Activated CD4-positive, alpha-beta T cell treated with anti-CD3 and anti-CD28 coated beads for 48 hours (primary cell): ENCODE measurements at places on chromosomes 13 and 19.

GRCh38 chr19:32997716-32998355 lies 25.8 kb downstream of the FAAP24 start:
- no peak for DNase-seq

DNA sequence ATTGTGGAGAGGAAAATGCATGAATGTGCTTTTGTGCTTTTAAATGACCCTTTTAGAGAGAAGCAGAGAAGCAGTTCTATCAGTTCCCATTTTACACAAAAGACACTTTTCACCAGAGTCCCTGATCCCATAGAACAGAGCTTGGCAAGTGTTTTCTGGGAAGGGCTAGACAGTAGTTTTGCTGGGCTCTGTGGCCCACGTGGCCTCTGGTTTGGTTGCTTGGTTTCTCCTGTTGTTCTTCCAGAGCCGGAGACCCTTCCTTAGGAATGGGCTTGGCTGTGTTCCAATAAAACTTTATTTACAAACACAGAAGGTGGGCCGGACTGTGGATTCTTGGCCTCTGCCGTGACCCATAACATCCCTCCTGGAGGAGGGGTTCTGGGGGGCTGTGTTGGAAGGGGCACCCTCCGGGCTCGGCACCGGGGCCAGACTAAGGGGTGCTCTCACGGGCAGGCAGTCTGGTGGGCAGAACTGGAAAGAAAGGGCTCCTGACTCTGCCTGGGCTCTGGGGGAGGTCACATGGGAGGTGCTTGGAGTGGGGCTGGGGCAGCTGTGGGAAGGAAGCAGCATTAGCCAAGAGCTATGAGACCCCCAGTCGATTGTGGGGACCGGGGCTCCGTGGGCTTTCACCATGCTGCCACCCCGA lies 3.2 kb downstream of the SPPL2B start:
- no peak for DNase-seq

DNA sequence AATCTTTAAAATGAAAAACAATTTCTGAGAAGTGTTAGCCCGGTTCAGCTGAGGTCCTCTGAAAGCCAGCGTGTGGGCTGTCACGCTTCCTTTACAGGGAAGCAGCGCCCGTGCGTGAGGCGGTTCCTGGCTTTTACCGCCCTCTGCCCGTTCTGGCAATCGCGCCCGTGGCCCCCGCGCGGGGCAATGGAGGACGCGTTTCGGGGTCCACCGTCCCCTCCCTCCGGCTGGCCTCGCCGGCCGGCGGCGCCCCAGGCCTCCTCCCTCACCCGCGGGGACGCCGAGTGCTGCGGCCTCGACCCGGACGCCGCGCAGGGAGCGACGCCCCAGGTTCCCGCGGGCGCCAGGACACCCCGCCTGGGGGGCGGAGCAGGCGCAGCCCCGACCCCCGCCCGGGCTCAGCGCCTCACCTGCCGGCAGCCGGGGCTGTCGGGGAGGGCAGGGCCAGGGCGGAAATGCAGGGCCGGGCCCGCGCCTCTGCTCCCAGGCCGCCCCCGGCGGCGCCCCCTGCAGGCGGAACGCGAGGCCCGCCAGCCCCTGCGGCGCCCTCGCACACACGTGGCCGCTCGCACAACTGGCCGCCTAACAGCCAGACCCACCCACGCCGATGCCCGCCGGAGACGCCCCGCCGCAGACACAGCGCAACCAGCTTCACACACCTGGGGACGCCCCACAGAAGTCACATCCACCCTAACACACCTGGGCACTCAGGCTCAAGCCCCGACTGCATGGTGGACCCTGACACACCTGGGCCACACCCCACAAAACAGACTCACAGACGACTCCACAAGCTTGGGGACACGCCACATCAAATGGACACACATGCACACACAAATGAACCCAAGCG lies at the start of gene GGACT:
Gene GGACT, minus strand, starts transcription at position 459 of the 847 bp plus-strand sequence. CDS start 56,198 bp downstream, outside the sequence.
- DNase-seq: peak; percentile 90

DNA sequence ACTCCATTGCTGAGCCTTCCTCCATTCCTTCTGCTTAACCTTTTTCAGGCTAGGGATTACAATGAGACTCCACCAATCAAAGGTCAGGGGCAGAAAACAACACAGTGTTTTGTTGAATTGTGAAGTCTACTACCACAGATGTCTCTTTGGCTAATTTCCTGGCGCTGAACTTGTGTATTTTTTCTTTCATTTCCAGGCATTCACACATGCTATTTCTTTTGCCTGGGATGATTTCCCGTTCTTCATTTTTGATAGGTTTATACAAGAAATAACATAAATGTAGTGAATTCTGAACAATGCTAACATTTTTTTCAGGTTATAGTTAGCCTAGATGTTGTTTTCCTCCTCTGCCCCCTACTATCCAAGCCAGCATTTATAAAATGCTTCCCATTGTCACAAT lies 64.3 kb downstream of the OLFM4 start:
- DNase-seq: no peak

DNA sequence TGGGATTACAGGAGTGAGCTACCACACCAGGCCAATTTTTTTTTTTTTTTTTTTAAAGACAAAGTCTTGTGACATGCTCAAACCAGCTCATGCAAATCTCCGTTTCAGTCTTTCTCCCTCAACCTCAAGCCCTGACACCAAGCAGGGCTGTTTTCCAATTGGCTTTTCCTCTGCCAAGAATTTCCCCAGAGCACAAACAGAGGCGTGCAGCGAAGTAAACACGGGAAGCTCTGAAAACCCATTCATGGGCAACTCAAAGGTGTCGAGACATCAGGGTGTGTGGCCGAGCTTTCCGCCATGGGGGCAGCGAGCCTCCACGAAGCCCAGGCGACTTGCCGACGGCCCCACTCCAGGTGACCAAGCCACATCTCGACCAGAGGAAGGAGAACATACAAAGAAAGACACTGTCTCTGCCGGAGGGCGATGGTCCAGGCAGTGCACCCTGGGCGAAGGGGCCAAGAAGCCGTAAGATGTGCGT lies 70.0 kb downstream of the INSR start:
- DNase-seq: no peak

DNA sequence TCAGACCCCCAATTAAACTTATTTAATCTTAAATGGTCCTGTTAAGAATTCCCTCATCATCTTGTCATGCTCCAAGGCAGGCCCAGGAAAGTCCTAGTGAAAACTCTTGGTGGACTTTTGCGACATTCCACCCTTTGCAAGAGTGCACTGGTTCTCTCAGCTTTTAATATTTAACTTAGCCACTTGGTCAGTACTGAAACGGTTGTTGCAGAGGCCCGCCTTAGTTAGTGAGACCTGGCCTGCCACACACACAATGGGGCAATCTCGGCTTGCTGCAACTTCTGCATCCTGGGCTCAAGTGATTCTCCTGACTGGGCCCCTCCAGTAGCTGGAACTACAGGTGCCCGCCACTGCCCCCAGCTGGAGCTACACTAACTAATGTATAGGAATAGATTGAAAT lies 1366.0 kb downstream of the UQCRFS1 start:
- no peak for DNase-seq

DNA sequence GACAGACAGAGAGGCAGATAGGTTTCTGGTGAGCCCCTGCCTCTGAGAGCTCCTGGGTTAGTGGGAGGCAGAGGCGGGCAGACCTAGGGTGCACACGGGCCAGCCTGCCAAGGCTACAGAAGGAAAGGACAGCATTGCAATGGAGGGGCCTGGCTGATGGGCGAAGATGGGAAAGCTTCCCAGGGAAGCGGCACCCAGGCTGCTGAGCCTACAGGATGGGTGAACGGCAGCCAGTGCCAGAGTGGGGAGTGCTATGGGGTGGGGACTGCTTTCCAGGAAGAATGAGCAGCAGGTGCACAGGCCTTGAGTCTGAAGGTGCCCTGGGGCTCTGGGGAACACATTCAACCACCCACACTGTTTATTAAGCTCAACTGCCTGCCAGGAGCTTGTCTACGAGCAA lies 702 bp upstream of the MAG start:
- no peak for DNase-seq

DNA sequence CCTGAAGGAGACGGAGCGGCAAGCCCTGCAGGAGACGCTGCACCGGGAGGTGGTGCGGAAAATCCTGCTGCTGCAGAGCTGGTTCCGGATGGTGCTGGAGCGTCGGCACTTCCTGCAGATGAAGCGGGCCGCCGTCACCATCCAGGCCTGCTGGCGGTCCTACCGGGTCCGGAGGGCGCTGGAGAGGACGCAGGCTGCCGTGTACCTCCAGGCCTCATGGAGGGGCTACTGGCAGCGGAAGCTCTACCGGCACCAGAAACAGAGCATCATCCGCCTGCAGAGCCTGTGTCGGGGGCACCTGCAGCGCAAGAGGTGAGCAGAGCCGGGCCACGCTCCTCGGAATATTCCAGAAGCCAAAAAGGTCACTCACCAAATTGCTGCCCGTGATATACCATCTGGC lies 22.4 kb upstream of the USE1 start:
- DNase-seq: no peak

- DNase-seq: no peak
Measured at GRCh38 chr13:98650396-98651107, 73.6 kb upstream of the STK24 start.

DNA sequence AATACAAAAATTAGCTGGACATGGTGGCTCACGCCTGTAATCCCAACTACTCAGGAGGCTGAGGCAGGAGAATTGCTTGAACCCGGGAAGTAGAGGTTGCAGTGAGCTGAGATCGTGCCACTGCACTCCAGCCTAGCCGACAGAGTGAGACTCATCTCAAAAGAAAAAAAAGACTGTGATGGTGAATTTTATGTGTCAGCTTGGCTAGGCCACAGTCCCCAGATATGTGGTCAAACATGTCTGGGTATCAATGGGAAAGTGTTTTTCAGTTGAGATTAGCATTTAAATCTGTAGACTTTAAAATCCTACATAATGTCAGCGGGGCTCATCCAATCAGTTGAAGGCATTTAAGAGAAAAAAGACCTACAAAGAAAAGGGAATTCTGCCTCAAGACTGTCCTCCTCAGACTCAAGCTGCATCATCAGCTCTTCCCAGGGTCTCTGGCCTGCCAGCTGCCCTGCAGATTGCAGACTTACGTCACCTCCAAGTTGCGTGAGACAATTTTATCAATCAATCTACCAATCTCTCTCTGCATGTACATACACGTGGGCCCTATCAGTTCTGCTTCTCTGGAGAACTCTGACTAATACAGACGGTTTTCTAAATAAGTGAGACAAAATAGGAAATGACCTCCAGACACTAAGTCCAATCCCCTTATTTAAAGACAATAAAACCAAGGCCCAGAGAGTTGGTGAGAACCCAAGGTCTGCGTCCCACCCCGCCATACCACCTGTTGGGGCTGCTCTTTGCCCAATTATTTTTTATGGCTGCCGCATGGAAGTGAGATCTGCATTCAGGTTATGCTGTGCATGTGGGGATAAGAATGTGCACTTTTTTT lies 99.2 kb downstream of the ABCC4 start:
- no peak for DNase-seq

DNA sequence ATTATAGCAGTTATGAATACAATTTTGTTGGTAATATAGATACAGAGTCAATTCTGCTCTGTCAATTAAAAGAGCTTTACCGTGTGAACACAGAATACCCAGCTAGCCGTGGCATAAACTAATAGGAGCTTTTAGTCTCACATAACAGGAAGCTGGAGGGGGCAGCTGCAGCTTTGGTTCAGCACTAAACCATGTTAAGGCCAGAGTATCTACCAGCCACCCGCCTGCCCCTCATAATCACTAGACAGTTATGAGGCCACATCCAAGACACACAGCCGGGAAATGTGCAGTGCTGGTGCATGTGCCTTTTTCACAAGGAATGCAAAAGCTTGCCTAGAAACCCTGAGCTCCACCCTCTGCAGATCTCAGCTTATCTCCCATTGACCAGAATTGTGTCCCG lies 62.3 kb downstream of the SGCG start:
- DNase-seq: no peak

DNA sequence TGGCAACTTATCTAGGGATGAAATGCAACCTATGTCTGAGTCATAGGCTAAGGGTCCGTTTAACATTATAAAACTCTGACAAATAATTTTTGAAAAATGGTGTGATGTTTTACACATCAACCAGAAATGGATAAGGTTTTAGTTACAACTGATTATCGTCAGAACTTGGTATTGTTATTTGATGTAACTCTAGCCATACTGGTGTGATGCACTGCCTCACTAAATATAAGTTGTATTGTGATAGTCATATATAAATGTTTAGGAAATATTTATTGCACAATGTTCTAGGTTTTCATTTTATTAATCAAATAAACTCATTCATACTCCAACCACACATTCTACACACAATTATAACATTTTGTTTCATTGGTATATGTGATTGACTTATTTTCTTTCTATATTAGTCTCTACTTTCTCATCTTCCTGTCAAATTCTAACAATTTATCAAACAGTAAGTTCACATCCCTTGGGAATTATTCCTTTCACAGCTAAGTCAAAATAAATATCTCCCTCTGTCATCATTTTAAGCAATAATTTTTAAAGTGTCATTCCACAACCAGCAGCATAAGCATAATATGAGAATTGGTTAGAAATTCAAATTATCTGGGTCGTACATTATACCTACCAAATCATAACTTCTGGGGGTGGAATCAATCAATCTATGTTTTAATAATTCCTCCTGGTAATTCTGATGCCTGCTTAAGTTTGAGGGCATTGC lies 873.9 kb downstream of the SLITRK1 start:
- no peak for DNase-seq

GRCh38 chr13:30042891-30043630 lies 192.6 kb upstream of the UBL3 start:
- DNase-seq: no peak

- peak; percentile 43 for DNase-seq
Measured at GRCh38 chr13:42720113-42720857, 61.1 kb upstream of the FAM216B start.
